ENCODE measurements at places on chromosomes 1 and 21.

- no peak for DNase-seq
These were observed 4.0 kb upstream of the PLEKHM2 start for GRCh38 chr1:15680131-15680530.

GRCh38 chr1:231420299-231420958 is 1.7 kb downstream of the EGLN1 start:
- no peak for DNase-seq

DNA sequence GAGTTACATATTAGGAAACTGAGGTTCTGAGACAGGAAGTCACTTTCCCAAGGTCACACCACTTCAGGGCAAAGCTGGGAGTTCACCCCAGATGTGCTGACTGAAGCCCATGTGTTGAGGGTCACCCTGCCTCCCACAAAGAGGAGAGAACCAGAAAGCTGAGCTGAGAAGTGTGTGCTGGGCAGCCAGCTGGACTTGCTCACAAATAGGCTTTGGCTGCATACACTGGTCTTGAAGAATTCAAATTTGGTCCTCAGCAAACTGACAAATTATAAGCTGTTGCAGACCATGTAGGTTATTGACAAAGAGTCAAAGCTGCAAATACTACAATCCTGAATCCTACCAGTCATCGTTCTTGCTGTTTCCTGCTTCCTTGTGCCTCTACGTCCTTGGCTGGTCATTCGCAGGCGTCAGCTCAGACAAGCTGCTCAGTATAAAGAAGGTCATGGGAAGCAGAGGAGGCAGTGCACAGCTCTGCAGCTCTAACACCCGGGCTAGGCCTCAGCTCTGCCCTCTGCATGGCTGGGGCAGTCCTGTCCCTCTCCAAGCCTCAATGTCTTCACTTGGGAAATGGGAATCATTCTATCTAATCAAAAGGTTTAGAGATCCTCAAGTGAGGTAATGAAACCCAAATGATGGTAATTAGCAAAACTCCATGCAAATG is 40.0 kb downstream of the CDCP2 start:
- DNase-seq = no peak

DNA sequence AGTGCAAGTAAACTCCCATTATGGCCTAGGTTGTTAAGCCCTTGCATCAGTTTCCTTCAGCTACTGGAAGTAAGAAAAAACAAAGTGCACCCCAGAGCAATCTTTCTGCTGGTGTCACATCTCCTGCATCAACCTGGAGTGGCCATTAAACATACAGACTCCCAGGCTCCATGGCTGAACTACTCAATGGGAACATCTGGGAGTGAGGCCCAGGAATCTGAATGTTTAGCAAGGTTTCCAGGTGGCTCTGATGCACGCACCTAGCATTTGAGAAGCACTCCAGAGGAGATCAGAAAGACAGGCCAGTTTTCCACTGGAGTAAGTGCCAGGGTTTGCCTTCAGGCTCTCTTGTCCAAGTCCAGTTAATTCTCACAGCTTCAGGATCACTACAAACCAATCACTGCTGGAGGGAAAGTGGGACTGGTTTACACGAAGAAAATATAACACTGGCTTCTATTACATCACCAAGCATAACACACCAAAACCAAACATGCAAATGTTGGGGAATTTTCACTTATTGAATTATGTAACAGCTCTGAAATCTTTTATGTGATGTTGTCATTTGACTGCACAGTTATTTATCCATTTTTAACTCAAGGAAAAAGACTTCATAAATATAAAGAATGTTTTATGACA is 22.3 kb upstream of the ABCA4 start:
- DNase-seq = no peak

DNA sequence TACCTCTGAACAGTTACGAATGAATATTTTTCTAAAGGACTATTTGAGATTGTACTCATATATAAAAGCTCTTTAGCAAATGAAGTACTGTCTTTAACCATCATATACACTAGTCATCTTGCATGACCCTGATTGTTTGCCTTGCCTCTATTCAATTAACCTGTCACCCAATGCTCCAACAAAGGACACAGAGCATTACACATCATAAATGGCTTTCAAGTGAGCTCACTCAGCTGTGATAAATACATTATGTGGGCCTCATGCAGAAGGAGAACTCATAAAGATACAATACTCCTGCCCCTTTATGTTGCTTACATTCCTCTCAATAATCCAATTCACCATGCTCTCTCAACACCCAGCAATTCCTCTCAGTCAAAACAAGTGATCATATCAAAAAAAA is 993.0 kb upstream of the PRMT6 start:
- DNase-seq = no peak

DNA sequence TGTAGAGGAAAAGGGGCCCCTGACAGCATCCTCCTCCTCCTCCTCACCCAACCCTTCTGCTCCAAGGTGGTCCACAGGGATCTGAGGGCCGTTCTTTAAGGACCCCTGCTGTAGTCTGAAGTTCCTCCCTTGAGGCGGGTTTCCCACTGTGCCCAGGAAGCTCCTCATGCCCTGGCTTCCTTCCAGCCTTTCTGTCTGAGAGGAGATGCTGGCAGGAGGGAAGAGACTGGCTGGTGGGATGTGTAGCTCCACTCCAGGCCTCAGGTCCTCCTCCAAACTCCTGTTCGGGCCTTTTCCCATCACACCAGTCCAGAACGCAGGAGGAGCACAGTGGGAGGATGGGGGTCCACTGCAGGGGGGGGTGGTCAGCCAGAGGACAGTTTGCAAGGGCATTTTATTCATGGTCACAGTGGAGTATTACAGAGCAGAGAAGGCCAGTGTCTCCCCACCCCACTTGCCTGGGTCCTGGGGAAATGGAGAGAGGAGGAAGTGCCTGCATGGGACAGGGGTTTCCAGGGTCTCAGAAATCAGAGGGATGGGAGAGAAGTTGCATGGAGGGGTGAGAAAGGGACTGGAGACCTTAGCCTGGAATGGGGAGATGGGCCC is 7.8 kb downstream of the ETV3L start:
- DNase-seq = peak; percentile 29

DNA sequence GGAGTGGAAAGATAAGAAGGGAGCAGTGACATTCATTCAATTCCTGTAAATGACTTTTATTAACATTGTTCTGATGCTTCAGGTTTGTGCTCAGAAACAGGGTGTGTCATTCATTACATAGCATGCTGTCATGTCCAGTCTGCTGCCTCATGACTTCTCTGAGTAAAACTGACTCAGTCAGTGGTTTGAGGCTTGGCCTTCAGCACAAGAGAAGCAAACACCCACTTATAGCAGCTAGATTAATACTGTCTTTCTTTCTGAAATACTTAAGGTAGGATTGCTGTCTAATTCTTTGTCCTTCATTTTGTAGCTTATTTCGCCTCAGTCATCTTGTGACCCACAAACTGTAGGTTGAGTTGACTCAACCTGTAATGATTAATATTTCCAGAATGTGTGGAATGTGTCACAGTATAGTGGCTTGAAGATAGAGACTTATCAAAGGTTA is 32.9 kb downstream of the RASAL2 start:
- DNase-seq = no peak

GRCh38 chr21:42672699-42673458 is 19.5 kb downstream of the PDE9A start:
- DNase-seq = no peak

DNA sequence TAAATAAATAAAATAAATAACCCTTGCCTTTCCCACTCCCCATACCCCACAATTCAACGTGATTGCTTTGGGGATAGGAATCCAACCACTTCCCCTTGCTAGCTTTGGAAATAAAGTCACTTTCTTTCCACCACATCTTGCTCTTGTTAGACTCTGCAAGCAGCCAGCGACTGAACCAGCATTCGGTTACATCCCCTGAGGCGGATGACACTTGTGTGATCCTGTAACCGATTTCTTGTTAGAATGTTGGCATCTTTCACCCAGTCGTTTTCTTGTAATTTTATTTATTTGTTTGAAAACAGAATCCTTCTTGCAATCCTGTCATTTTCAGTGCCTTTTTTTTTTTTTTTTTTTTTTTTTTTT is 1.6 kb upstream of the IFNGR2 start:
- DNase-seq = no peak

- no peak for DNase-seq
These were observed 129.3 kb downstream of the TMEM53 start for GRCh38 chr1:44544960-44545359.

- peak; percentile 28 for DNase-seq
These were observed 135.1 kb downstream of the AK5 start for GRCh38 chr1:77416692-77417450.

- no peak for DNase-seq
These were observed 189.3 kb upstream of the EDN2 start for GRCh38 chr1:41673806-41674205.

DNA sequence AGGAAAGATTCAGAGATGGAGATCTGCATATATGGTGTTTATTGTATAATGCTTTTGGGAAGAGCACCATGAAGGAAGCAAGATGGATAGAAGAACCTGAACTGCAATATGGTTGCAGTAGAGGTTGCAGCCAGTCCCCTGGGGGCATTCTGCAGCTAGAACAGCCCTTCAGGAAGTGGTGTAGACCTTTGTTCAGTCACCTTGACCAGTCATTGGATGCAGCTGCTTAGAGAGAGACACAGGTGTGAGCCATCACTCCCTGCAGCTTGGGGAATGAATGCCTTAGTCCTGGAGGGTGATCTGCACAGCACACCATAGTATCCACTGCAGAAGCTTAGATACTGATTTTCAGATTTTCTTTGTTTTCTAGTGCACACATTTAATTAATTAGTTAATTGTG is 42.3 kb downstream of the NEK7 start:
- DNase-seq = no peak

DNA sequence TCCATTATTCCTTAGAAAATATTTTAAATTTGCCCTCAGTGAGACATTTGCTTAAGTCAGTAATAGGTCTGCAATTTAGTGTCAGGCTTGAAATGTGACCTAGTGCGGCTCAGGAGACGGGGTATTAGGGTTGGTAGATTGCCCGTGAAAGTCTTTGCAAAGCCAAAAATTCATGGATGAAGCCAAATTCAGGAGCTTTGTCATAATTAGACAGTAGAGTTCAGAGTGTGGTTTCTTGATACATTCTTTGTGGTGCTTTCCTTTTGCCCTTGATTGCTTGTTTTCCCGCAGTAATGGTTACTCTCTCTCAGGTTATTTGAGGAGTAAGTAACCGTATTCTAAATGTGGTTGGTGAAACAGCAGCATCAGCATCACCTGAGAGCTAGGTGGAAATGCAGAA is 120.7 kb downstream of the RPS6KC1 start:
- no peak for DNase-seq

DNA sequence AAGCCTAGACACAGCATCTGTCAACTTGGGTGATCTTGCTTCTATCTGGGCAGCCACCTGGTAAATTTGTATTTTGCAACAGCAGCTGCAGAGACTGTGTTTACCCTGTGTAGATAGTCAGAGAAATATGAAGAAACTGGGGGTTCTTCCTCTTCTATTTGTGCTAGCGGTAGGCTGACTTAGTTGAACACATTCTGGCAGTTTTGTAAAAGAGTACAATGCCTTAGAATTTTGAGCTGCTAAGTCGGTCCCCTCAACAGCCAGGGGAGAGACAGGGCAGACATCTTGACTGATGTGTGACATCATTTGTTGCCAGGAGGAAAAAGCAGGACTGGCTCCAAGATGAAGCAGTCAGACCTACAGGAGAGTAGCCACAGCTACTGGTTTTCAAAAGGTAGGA is 53.7 kb downstream of the KCNJ6 start:
- DNase-seq = no peak

DNA sequence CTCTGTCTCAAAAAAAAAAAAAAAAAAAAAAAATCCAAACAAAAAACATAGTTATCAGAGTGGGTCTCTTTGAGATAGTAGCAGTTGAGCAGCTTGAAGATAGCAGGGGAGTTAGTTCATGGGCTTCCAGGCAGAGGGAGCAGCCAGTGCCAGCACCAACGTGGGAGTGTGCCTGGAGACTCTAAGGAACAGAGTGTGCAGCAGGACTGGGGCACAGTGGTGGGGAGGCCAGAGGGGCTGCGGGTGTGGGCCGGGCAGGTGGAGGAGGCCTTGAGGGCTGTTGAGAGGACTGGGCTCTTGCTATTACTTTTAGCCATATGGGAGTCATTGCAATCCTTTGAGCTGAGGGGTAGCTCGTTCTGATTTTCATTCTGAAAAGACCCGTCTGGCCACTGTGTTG is 63.8 kb downstream of the RYR2 start:
- DNase-seq = no peak

GRCh38 chr1:34060187-34060730 is 104.8 kb downstream of the CSMD2 start:
- DNase-seq = no peak

- DNase-seq = no peak
These were observed 62.3 kb upstream of the FMN2 start for GRCh38 chr1:240029418-240029817.

GRCh38 chr1:25873120-25873519 is 2.4 kb downstream of the PAQR7 start:
- DNase-seq = peak; percentile 16

DNA sequence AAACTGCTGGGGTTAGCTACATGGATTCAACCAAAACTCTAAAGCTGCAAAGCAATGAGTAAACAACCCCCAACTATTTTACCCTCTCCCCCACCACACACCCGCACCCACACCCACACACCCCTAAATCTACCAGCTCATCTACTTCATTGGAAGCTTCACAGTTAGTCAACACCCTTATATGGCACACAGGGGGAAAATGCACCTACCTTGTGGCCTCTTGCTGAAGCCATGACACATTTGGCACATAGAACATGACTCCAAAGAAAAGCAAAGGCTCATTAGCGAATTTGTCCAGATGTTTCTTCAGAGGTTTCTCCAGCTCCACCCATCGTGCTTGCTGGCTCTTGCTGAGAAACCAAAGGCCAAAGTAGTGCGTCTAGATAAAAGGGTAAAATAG is 99.8 kb downstream of the PTPN14 start:
- DNase-seq = no peak

DNA sequence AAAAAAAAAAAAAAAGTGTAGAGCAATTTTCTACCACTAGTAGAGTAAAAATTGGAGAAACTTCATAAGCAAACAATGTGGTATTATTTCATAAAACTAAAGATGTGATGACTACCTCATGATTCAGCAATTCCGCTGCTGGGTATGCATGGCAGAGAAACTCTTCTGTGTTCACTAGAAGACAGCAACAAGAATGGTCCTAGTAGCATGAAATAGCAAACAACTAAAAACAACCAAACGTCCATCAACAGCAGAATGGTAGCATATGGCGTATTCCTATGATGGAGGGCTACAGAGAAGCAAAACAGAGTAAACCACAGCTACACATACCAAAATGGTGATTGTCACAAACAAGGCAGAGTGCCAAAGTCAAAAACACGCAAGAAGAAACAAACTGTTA is 18.9 kb downstream of the HTR1D start:
- no peak for DNase-seq

DNA sequence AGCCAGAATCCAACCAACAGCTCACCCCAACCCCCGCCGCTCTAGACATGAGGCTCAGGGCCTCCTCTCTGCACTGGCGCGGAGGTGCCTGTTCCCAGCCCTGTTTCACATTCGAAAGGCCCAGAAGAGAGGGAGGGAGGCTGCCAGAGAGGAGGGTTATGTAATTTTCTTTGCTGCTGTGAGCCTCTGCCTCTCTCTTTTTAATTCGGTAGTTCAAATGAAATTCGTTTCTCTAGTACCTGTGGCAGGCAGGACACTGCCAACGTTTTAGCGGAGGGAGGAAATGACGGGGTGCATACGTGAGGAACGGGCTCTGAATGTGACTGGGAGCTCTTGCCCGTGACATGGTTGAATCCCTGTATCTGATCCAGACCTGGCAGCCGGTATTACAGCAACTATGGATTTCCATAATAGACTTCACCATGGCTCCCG is 9.4 kb downstream of the PRDM16 start:
- DNase-seq = no peak
